ENCODE measurements at places on chromosomes 7 and 10.

- no peak for DNase-seq
These were observed 147.5 kb upstream of the TCF7L2 start for GRCh38 chr10:112802411-112803022.

- no peak for DNase-seq
These were observed 123.3 kb downstream of the WDR37 start for GRCh38 chr10:1179346-1180070.

GRCh38 chr7:44289341-44290251 lies 35.8 kb downstream of the CAMK2B start:
- no peak for DNase-seq

- DNase-seq = no peak
These were observed 73.0 kb upstream of the LEP start for GRCh38 chr7:128167791-128168666.

- peak; percentile 22 for DNase-seq
These were observed 4.3 kb upstream of the YKT6 start for GRCh38 chr7:44196450-44196872.

GRCh38 chr7:77757589-77757988 lies 40.6 kb downstream of the TMEM60 start:
- DNase-seq = no peak

- no peak for DNase-seq
These were observed 12.3 kb downstream of the CNPY1 start for GRCh38 chr7:155533827-155534690.

- DNase-seq = no peak
These were observed 21.4 kb upstream of the SHH start for GRCh38 chr7:155833651-155834050.

GRCh38 chr10:22615819-22616499 lies 98.4 kb downstream of the PIP4K2A start:
- peak; percentile 38 for DNase-seq

- no peak for DNase-seq
These were observed 30.4 kb downstream of the LRRC4 start for GRCh38 chr7:128000854-128001265.

GRCh38 chr7:2523941-2524807 lies 4.6 kb downstream of the LFNG start:
- DNase-seq = no peak

DNA sequence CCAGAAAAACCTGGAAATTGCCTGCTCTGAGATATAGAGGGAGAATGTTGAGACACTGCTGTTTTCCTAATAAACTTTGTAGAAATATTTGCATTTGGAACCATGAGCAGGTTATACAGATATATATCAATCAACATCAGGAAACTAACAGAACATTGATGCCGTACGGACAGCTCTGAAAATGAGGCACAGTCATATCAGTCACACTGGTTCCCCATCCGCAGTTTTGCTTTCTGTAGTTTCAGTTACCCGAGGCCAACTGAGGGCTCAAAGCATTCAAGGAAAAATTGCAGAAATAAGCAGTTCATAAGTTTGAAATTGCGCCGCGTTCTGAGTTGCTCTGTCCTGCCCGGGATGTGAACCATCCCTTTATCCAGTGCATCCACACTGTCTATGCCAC lies 137.9 kb downstream of the KLF6 start:
- DNase-seq = no peak

DNA sequence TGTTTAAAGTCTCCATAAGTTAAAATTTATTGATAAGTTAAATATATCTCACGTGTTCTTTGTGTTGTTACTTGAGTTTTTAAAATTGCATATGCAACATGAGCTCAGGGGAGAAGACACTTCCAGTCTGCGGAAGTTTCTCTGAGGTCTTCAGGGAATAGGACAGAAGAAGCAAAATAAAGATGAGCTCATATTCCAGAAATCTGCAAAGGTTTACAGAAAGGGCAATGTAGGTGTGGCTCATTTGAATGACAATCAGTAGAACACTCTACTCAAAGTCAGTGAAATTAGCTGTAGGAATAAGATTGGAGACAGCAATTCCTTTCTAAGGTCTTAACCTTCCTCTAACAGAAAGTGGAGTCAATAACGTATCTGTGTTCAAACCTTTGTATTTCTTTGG lies 53.7 kb downstream of the CACNA2D1 start:
- no peak for DNase-seq

DNA sequence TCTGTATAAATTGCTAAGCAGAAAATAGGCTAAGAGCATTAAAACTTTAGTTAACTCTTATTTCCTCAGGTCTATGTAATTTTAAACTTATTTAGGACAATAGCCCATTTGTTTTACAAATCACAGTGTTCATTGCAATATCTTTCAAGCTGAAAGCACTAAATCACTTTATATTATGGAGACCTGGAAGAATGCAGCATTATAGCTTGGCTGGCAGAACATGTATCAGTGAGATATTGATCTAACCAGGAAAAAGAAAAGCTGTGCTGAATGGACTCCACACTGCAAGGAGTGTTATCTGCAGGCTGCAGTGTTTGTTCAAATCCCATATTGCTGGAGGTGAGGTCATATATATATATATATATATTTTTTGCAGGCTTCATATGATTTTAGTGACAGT lies 517.5 kb downstream of the NRG3 start:
- DNase-seq = no peak

Data from CD4-positive, alpha-beta T cell treated with Interleukin-6 at 100 ng/mL for 8 hours (primary cell).